ENCODE measurements at places on chromosomes 5 and 9. TPM values are rescaled to one million over a fixed set of nuclear protein-coding genes. Genes with fewer than 3 reads are reported as not detected.
A peak's percentile ranks its signal among the peaks of the same experiment; 100 is the strongest.

- no peak overlapping the region for H3K4me3 ChIP-seq
- no peaks in the 10 kb centered on the region for H3K4me1 ChIP-seq
- no peak for DNase-seq
- no peak overlapping the region for H3K27ac ChIP-seq
- H3K27me3 ChIP-seq, result no peaks in the 10 kb centered on the region
- no peaks in the 10 kb centered on the region for H3K36me3 ChIP-seq
Measured at GRCh38 chr9:8419596-8420275, 620.2 kb upstream of the DMAC1 start.

PDZD2 gene
- total RNA-seq, result not detected

DNA sequence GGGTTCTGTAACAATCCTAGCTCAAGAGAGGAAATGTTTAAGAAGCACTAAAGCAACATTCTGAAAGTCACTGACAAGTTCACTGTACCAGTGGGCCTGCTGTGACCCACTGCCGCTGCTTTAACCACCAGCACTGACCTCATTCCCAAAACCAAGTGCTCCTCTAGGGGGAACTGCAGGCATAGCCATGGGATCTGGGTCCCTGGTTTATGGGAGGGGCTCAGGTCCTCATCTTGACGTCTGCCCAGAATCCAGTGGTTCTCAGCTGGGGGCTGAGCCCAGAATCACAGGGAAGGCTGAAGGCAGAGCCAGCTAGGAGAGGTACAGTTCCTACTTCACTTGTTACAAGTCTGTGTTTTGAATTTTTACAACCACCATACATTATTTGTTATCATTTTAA is 36.1 kb upstream of the SLC2A8 start:
- H3K27ac ChIP-seq, result no peak overlapping the region
- no peak for DNase-seq
- H3K27me3 ChIP-seq, result no peaks in the 10 kb centered on the region
- no peaks in the 10 kb centered on the region for H3K36me3 ChIP-seq
- H3K4me1 ChIP-seq, result no peaks in the 10 kb centered on the region

HTR4 gene
- total RNA-seq, result not detected

- H3K27ac ChIP-seq, result no peak overlapping the region
- no peaks in the 10 kb centered on the region for H3K4me1 ChIP-seq
- no peak overlapping the region for H3K4me3 ChIP-seq
- DNase-seq, result no peak
- H3K36me3 ChIP-seq, result no peaks in the 10 kb centered on the region
Measured at GRCh38 chr5:105789246-105789645, 1881.5 kb downstream of the EFNA5 start.

DNA sequence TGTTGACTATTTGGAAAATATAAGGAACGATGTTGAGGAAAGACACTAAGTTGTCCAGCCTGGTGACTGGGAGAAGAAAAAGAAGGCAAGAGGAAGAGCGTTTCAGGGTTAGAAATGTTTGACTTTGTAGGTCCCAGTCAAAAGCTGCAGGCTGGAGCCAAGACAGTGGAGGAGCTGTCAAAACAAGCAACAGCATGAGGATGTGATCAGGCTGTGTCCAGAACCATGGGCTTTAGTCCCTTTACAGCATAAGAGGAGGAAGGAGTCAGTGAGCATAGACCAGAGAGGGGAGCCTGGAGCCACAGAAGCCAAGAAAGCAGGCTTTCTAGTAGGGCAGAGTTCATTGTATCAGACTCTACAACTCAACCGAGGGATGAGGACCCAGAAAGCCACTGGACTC is 658.5 kb downstream of the BNC2 start:
- no peaks in the 10 kb centered on the region for H3K4me1 ChIP-seq
- H3K36me3 ChIP-seq, result no peaks in the 10 kb centered on the region
- H3K27me3 ChIP-seq, result no peaks in the 10 kb centered on the region
- no peak overlapping the region for H3K27ac ChIP-seq
- no peak overlapping the region for H3K4me3 ChIP-seq

GRCh38 chr5:199197-199949 is 8.1 kb downstream of the LRRC14B start:
- DNase-seq, result no peak
- no peak overlapping the region for H3K4me3 ChIP-seq
- H3K36me3 ChIP-seq, result peaks cover 8% of the 10 kb centered on the region
- no peak overlapping the region for H3K27ac ChIP-seq
- H3K27me3 ChIP-seq, result no peaks in the 10 kb centered on the region
- no peaks in the 10 kb centered on the region for H3K4me1 ChIP-seq

FGFR4 gene
- 4.1 TPM for total RNA-seq

- no peaks in the 10 kb centered on the region for H3K36me3 ChIP-seq
- no peak for DNase-seq
- no peaks in the 10 kb centered on the region for H3K27me3 ChIP-seq
- H3K4me3 ChIP-seq, result no peak overlapping the region
- no peak overlapping the region for H3K27ac ChIP-seq
Measured at GRCh38 chr5:171848911-171849520, 63.4 kb downstream of the SMIM23 start.

LHFPL2 gene
- total RNA-seq, result 19.3 TPM

- H3K4me3 ChIP-seq, result no peak overlapping the region
- no peaks in the 10 kb centered on the region for H3K4me1 ChIP-seq
- no peak overlapping the region for H3K27ac ChIP-seq
- peaks cover 22% of the 10 kb centered on the region for H3K36me3 ChIP-seq
- no peaks in the 10 kb centered on the region for H3K27me3 ChIP-seq
- peak; percentile 35 for DNase-seq
Measured at GRCh38 chr9:114300846-114301797, 21.8 kb upstream of the ORM1 start.

- H3K27me3 ChIP-seq, result no peaks in the 10 kb centered on the region
- no peaks in the 10 kb centered on the region for H3K36me3 ChIP-seq
- no peak overlapping the region for H3K4me3 ChIP-seq
- DNase-seq, result no peak
- no peak overlapping the region for H3K27ac ChIP-seq
Measured at GRCh38 chr5:100779669-100780375, 123.3 kb downstream of the ST8SIA4 start.

DNA sequence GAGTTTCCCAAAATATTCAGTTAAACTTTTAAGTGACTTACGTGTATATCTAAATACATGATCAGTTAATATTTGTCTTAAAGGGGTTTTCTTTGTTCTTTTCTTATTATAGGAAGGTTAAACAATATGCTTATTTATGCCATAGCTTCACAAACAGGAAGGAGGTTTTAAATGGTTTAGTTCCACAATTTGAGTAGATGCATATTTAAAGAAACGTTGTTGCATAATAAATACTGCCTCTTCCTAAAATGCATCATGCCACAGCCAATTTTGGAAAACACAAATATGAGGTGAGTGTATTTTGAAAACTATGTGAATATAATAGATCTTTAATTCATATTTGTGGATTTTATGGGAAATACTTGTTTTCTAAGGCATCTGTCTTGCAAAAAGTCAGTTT is 2.5 kb upstream of the ADRB2 start:
- no peaks in the 10 kb centered on the region for H3K27me3 ChIP-seq
- H3K4me3 ChIP-seq, result no peak overlapping the region
- no peak overlapping the region for H3K27ac ChIP-seq
- H3K4me1 ChIP-seq, result peaks cover 31% of the 10 kb centered on the region
- DNase-seq, result no peak

DNA sequence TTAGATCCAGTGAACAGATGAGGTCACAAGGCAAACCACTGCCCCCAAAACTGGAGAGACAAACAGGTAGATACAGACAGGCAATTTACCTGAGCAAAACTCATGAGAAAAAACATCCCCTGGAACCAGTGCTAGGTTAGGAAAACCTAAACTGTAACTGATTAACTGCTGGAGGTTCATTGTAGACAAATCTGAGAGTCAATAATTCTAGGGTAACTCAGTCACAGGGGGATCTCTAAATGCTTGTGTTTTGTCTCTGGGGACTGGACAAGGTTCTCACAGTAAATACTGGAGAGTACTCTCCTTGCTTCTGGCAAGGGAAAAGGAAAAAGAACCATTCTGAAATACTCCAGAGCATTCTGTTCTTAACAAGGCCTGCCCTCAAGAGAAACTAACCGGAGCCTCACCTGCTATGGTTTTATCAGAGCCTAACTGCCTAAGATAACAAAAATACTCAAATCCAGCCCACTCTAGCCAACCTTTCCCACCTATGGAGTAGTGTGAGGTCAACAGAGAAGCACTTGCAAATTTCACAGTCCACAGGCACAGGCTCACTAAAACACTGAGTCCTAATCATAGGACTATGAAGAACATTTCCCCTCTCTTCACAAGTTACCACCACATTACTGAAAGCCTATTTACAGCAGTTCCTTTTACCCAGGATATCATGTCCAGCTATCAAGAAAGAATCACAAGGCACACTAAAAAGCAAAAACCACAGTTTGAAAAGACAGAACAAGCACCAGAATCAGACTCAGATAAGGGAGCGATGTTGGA is 139.9 kb upstream of the ACOT12 start:
- no peak overlapping the region for H3K4me3 ChIP-seq
- no peak overlapping the region for H3K27ac ChIP-seq
- H3K27me3 ChIP-seq, result no peaks in the 10 kb centered on the region
- no peaks in the 10 kb centered on the region for H3K4me1 ChIP-seq
- no peaks in the 10 kb centered on the region for H3K36me3 ChIP-seq

- H3K4me1 ChIP-seq, result peaks cover 28% of the 10 kb centered on the region
- no peaks in the 10 kb centered on the region for H3K36me3 ChIP-seq
- no peak overlapping the region for H3K27ac ChIP-seq
Measured at GRCh38 chr5:8905021-8905420, 640.9 kb downstream of the SEMA5A start.

F2RL1 gene
- 0.41 TPM for total RNA-seq

- H3K4me3 ChIP-seq, result no peak overlapping the region
- no peak for DNase-seq
- no peaks in the 10 kb centered on the region for H3K36me3 ChIP-seq
- peaks cover 10% of the 10 kb centered on the region for H3K27me3 ChIP-seq
- no peak overlapping the region for H3K27ac ChIP-seq
Measured at GRCh38 chr5:103523319-103523718, 39.3 kb downstream of the NUDT12 start.

GRCh38 chr5:51027271-51027670 is 356.0 kb upstream of the ISL1 start:
- H3K27me3 ChIP-seq, result no peaks in the 10 kb centered on the region
- no peak for DNase-seq
- no peak overlapping the region for H3K27ac ChIP-seq
- no peaks in the 10 kb centered on the region for H3K4me1 ChIP-seq

- no peak overlapping the region for H3K4me3 ChIP-seq
- DNase-seq, result peak; percentile 26
- peaks cover 25% of the 10 kb centered on the region for H3K36me3 ChIP-seq
- H3K4me1 ChIP-seq, result peaks cover 15% of the 10 kb centered on the region
- peak overlapping the region; percentile 24 for H3K27ac ChIP-seq
Measured at GRCh38 chr9:123073991-123074422, 40.5 kb downstream of the GPR21 start.

GRCh38 chr9:115398996-115399395 is 281.0 kb upstream of the TNC start:
- peaks cover 12% of the 10 kb centered on the region for H3K4me1 ChIP-seq
- no peaks in the 10 kb centered on the region for H3K36me3 ChIP-seq
- DNase-seq, result no peak
- H3K27me3 ChIP-seq, result no peaks in the 10 kb centered on the region

DNA sequence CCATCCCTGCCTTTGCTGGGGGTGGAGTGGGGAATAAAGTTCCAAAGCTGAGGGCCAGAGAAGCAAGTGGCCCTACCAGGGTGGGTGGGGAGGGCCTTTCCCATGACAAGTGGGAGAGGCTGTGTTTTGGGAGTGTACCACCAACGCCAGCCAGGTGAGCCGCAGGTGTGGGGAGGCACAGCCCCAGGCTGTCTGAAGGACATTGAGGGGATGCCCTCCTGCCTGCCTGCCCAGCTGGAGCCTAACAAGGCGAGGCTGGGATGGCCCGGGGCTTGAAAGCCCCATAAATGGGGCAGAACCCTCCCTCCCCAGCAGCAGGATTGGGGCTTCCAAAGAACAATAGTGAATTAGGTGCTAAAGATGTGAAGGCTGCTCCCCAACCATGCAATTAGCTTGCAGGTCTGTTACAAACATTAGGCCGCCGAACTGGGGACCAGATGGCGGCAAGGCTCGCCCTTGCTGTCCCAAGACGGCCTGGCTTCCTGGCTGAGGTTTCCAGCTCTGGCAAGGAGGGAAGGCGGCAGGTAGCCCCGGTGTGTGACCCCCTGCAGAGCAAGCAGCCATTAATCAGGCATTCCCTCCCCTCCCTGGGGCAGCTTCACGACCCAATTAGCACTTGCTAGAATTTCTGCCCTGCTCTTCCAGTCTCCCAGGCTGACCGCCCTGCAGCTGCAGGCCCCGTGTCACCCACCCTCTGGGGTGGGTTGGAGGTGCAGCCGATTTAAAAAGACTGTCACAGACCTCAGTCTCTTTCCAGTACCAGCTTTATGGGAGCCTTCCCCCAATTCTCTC is 42.9 kb downstream of the FGF18 start:
- H3K27ac ChIP-seq, result no peak overlapping the region
- H3K27me3 ChIP-seq, result no peaks in the 10 kb centered on the region
- no peaks in the 10 kb centered on the region for H3K4me1 ChIP-seq
- H3K4me3 ChIP-seq, result no peak overlapping the region
- no peak for DNase-seq

DNA sequence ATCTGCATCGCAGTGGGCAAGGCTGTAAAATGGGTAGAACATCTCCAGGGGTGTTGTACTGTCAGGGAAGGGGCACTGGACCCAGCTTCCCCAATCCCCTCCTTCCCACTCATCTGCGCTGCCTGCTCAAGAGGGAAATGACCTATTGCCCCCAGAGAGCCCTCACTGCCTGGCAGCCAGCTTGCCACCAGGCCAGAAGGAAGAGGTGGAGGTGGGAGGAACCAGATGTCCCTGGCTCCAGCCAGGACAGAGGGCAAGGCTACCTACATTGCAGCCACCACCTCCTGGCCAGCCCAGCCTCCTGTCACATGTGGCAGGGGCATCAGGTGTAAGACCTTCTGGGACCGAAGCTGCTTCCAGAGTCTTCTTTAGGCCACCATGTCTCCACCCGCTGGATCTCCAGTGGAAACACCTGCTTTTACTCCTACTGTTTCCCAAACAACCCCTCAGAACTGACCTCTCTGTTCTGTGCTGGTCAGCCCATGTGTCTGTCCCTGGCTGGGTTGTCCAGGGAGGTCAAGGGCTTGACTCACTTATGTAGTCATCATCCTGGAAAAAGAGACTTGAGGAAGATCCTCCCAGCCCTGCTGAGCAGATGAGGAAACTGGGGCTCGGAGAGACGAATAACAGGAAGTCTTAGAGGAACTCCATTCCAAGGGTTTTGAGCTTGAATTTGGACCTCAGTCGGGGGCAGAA is 42.3 kb downstream of the JADE2 start:
- DNase-seq, result no peak
- H3K27ac ChIP-seq, result no peak overlapping the region
- H3K4me3 ChIP-seq, result no peak overlapping the region
- peaks cover 84% of the 10 kb centered on the region for H3K36me3 ChIP-seq
- peaks cover 17% of the 10 kb centered on the region for H3K4me1 ChIP-seq

TRPM3 gene
- 0.03 TPM for total RNA-seq

ADAMTSL1 gene
- total RNA-seq, result 0.95 TPM

Data from SJSA1 (cell line).